ENCODE measurements at places on chromosomes 4 and X.

- no peak for DNase-seq
Measured at GRCh38 chr4:73005514-73005913, 64.0 kb downstream of the COX18 start.

GRCh38 chr4:159384017-159384416 is 281.1 kb downstream of the RAPGEF2 start:
- DNase-seq = no peak

- DNase-seq = peak; percentile 10
Measured at GRCh38 chr4:98284640-98285046, 23.5 kb downstream of the RAP1GDS1 start.

DNA sequence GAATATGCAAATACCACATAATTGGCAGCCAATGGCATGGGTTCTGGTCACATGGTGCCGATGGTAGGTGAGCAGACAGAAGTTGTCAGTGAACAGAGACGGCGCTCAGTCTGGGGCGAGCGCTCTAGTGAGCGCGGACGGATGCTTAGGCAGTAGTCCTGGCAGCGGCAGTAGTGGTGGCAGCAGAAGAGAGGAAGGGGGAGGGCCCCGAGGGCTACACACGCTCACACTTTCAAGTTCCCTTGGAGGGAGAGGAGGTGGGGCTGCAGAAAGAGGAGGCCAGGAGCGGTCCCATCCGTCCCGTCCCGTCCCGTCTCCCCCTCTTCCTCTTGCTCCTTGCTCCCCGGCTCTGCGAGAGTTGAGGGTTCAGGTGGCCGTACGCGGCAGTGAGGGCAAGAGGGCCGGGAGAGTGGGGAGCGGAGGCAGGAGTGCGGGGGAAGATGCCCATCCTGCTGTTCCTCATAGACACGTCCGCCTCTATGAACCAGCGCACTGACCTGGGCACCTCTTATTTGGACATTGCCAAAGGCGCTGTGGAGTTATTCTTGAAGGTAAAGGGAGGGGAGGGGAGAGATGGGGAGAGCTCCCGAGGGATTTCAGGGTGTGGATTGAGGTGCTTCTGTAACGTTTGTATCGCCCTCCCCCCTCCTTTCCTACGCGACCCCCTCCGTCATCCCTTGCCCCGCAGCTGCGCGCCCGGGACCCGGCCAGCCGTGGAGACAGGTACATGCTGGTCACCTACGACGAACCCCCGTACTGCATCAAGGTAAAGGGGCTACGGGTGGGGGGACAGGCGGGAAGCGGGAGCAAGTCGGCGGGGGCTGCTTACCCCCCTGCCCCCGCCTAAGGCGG is at the start of gene INTS6L:
INTS6L (plus strand) TSS at position 108 of the 852 bp plus-strand sequence; CDS start at position 441, 333 bp downstream.
- peak; percentile 86 for DNase-seq

- DNase-seq = no peak
Measured at GRCh38 chr4:75736862-75737261, 12.5 kb downstream of the USO1 start.

GRCh38 chrX:25427873-25428555 is 412.2 kb upstream of the ARX start:
- DNase-seq = no peak
